ENCODE measurements at places on chromosomes 11 and 22.

GRCh38 chr11:31824879-31825837 lies 14.0 kb upstream of the PAX6 start:
- no peak for DNase-seq

- no peak for DNase-seq
Measured at GRCh38 chr11:112404112-112404511, 143.5 kb upstream of the PLET1 start.

DNA sequence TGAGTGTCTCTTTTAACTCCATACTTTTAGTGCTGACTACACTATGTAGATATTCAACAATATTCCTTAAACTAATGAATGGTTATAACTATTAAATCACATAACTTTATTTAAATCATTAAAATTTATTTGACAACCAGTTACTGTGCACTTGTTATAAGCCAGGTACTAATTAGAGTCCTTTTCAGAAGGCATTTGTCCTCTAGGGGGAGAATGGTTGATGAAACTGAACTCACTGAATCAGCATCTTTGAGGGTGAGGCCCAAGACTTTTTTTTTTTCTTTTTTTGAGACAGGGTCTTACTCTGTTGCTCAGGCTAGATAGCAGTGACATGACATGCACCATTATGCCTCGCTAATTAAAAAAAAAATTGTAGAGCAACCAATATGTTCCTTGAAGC lies 515.6 kb upstream of the CCDC90B start:
- no peak for DNase-seq

- DNase-seq: no peak
Measured at GRCh38 chr22:38016182-38017151, 32.1 kb upstream of the SOX10 start.
